ENCODE measurements at places on chromosomes 7 and 10.

- no peak for DNase-seq
Observed at GRCh38 chr10:96044736-96045135, 1.4 kb downstream of the CCNJ start.

GRCh38 chr10:98655492-98655891, 208.8 kb upstream of the HPS1 start:
- DNase-seq, result no peak

GRCh38 chr7:76316984-76317781, 14.7 kb downstream of the HSPB1 start:
- DNase-seq, result no peak

GRCh38 chr7:44935016-44935415, 43.8 kb downstream of the MYO1G start:
- no peak for DNase-seq

GRCh38 chr10:33386926-33387325, 52.5 kb upstream of the NRP1 start:
- DNase-seq, result no peak

DNA sequence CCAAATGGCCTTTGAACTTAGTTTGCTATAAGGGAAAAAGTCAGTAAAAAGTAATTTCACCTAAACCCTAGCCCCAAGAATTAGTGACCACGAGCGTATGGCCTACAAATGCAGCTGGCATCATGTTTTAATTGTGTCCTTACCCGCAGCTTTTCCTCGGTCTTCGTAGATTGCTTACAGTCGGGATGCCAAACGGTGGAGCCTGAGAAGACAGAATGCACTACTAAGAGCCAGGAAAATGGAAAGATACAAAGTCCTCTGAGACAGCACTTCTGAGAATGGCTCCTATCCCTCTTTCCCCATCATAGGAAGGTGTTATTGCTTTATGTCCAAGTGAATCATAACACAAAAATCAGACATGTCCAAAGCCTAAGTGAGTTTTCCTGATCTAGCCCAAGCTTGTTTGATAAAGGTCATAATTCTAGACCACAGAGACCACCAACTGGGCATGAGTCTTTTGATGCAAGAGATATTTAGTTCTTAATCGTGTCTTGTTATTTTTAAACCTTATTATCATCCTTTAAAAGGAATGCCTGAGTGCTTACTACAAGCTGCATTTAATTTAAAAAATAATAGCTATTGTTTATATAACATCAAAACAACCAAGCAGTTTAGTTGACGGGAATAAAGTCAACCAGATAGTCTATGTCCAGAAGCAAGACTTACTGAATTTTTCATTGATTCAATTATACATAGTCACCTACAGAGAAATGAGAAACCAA, 83.7 kb upstream of the AFAP1L2 start:
- no peak for DNase-seq
